ENCODE measurements at places on chromosomes 2 and 18.

DNA sequence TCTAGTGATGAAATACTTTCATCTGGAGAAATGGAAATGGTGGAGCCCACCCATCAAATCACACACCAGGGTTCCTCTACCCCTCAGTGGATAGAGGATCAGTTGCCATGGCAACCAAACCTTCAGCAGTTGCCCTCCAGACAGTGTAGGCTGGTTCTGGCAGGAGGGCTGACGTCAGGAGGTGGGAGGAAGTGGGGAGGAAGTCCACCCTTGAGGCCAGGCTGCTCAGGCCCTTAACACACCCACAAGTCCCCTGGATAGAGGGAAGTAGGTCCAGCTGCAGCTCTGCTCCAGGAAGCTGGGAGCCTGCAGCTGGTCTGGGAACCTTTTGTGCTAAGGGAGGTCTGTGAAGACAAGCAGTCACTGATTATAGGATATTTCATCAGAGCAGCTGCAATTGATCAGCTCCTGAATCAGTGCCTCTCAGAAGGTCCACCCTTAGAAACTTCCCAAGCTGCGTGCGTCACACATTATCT lies 186.6 kb downstream of the MTX2 start:
- peak; percentile 54 for DNase-seq

GRCh38 chr18:34947711-34948125 lies 93.5 kb upstream of the MAPRE2 start:
- peak; percentile 89 for DNase-seq

DNA sequence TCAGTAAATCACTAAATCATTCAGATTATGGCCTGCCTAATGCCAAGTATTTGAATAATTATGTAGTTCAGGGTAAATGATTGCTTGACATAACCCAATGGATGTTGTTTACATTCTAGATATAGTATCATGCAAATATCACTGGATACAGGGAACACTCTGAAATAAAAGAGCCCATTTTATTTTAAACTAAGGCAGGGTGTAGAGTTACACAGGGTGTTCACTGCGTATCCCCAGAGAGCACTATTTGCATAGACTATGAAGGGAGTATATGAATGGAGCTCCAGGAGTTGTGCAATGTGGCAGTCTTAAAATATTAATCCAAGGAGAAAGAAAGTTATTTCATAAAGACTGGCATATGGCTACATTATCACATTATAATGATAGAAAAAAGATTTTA lies 701.1 kb upstream of the KLHL29 start:
- DNase-seq = no peak

DNA sequence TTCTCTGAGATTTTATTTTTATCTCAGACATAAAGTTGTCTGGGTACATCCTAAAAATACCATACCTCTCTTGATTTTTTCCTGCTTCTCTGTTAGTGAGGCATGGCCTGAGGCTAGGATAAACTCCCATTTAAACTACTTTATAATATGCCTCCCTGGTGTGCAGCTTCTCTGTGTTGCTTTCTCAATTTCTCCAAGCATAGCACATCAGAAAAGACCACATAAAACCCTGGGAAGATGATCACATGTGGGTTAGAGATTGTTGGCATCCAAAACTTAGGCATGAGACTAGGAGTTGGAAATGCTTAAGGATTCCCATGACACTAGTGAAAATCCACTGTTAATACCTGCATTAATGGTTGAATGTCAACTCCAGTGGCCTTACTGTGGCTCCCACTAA lies 254.6 kb downstream of the RND3 start:
- no peak for DNase-seq

- DNase-seq = no peak
These were observed 159.6 kb downstream of the CCBE1 start for GRCh38 chr18:59537579-59537978.

DNA sequence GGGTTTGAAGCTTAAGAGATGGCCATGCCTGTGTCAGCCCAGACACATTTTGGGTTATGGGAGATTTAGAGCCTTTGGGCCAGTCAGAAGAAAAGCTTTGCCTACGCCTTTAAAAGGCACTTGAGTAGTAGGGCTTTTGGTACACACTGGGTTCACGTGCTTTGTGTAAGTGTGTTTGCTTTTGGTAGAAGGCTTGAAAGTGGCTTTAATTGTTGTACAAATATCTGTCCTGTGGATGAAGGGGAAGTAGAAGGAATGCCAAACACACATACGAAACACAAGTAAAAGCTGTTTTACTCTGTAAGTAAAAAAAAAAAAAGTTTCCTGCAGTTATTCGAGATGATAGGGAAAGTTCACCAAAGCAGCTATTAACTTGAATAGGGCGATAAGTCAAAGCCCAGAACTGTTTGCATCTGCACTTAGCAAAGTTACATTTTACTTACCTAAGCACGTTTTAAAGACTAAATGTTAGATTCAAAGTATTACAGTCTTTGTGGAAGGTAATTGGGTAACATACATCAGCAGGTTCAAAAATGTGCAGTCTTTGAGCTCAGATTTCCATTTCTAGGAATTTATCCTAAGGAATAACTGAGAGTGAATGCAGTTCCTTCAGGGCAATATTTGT lies 75.4 kb downstream of the STK25 start:
- DNase-seq = no peak

DNA sequence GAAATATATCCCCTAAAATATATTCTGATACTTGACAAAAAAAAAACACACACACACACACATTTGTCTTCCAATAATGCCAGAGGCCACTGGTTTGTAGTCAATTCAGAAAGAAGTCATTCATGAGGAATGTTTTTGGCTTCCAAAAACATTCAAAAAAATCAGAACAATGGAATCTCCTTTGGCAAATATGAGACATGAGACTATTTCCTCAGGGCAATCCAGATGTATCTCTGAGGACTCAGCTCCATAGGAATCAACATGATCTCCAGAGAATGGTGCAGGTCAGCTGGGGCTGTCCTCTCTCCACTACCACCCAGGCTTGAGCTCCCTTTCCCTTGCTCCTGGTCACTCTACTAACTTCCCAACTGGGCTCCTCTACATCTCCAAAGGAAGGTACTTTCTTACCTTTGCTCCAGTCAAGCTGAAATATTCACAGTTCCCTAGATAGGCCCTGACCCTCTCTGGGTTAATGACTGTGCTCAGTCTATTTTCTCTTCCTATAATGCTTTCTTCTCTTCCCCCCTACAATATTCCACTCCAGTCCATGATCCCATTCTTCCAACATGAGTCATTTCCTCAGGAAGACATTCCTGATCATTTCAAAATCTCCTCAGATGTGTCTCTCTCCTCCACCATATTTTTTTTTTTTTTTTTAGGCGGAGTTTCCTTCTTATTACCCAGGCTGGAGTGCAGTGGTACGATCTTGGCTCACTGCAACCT lies 145.3 kb downstream of the C1D start:
- peak; percentile 79 for DNase-seq

DNA sequence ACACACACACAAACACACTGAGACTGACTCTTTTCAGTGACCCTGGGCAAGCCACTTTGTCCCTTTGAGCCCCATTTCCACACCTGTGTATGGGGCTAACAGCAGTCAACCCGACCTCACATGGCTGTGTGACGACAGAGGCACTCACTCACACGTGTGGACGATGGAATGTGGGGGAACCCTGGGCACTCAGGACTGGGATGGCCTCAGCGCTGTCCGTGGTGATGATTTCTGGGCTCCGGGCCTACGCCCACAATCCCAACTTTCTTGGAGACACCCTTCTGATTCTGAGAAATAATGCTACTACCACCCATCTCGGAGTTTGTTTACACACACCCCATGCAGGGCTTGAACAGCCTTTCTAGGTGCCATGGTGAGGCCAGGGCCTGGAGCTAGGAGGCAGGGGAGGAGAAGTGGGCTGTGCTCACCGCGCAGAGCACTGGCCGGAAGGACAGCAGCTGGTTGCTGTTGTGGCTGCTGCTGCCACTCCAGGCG lies 1.5 kb downstream of the CRYBA2 start:
- DNase-seq = peak; percentile 19

DNA sequence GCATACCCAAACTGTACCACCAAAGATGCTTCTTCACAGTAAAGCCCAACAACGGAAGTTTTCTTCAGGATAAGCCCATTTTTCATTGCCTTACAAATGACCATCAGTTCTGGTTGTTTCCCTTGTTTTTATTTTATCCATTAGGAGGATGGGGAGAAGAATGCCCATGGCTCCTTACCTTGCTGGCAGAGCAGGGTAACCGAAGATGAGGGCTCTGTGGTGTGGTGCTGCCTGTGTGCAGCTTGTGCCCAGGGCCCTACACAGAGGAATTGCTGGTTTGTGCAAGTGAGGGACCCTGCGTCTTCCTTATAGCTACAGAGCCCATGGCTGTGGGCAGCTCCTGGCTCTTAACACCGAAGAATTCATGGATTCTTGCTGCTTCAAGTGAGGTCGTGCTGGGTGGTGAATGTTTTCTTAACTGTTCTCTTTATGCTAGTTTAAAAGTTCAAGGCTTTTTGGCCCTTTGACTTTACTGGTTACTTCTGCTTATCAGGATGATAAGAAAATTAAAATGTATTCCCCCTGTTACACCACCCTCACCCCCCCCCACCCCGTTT lies 110.6 kb downstream of the MAP4K4 start:
- DNase-seq = no peak

DNA sequence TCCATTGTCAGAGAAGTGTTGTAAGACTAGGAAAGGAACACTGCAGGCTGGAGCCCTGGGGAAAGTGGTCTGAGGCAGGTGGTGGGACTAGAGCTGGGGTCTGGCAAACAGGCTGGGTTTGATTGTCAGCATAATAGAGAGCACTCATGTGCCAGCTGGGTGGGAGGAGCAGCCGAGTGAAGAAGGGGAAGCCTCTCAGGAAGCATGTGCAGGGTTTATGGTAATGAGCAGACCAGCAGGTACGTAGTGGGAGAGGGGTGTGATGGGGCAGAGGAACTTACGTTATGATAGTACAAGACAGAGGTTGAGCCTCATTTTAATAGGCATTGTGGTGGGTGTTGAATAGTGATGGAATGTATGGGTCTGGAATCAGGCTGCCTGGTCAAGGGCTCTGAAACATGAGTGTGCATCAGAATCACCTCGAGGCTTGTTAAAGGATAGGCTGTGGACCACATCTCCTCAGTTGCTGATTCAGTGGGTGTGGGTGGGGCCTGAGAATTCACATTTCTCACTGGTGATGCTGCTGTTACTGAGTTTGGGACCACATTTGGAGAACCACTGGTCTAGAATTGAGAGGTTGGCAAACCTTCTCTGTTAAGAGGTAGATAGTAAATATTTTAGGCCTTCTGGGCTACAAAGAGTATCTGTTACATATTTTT lies 1.7 kb upstream of the MGAT5 start:
- DNase-seq = no peak

- DNase-seq = peak; percentile 63
These were observed 13.1 kb upstream of the SMAD7 start for GRCh38 chr18:48963586-48964470.

- no peak for DNase-seq
These were observed 8.0 kb downstream of the KLF7 start for GRCh38 chr2:207157731-207158130.

- peak; percentile 17 for DNase-seq
These were observed 530 bp downstream of the GALNT1 start for GRCh38 chr18:35581898-35582641.

GRCh38 chr18:79872527-79873444 lies 75.0 kb downstream of the KCNG2 start:
- no peak for DNase-seq

DNA sequence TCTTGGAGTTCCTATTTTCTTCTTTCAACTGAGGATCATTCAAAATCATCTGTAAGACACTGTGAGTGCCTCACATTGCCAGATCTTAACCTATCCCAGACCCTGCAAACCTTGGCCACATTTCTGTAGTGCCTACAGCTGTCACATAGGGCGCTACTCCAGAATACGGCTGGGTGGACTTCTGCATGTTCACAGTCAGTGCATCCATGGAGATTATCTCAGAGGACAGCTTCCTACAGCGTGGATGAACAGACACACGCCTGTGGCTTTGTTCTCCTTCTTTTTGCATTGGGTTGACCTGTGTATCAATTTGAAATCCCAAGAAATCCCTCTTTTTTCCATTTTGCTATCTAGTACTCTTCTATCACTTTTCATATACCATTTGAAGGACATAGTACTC lies 1.9 kb upstream of the KLHL29 start:
- DNase-seq = no peak

- DNase-seq = peak; percentile 76
These were observed 23.8 kb upstream of the IL1R2 start for GRCh38 chr2:101967826-101968513.

DNA sequence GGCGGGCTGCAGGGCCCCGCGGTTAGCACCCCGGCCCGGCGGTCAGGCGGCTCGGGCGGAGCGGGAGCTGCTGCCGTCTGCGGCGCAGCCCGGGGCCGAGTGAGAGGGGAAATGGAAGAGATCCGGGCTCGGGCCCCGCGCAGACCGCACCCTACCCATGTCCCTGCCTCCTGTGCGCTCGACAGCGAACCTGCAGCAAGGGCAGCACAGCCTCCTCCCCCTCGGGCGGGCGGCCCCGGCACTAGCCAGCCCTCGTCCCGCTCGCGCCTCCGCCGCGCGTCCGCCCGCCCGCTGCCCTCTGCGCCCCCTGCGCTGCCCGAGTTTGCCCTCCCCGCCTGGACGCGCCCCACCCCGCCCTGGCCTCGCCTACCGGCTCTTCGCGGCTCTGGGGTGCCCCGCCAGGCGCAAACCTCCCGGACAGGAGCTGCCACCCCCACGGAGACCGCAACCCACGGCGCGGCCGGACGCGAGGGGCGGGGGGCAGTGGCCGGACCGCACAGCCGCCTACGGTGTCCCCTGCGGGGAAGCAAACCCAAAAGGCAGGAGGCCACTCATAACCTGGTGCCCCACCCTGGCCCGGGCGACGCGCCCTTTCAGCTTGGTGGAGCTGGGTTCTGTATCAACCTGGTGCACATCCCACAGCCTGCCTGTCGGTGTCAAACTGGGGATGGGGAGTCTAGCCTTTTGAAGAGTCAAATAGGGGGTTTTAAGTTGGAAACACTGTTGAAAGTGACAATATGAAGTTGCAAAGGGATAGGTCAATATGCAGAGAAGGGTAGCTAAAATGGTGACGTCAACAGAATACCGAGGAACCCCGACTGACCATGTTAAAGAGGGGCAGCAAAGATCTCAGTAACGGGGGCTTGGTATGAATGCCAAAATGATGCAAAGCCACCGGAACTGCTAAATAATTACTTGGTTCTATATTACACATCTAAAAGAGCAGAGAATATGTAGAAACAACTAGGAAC lies at the start of gene IHH:
Gene IHH, minus strand, starts transcription at position 101 of the 971 bp plus-strand sequence. CDS start 454 bp downstream, outside the sequence.
- peak; percentile 6 for DNase-seq

GRCh38 chr2:8925411-8925810 lies 78.1 kb downstream of the MBOAT2 start:
- no peak for DNase-seq

- no peak for DNase-seq
These were observed 346.3 kb downstream of the SATB2 start for GRCh38 chr2:199111458-199111857.

DNA sequence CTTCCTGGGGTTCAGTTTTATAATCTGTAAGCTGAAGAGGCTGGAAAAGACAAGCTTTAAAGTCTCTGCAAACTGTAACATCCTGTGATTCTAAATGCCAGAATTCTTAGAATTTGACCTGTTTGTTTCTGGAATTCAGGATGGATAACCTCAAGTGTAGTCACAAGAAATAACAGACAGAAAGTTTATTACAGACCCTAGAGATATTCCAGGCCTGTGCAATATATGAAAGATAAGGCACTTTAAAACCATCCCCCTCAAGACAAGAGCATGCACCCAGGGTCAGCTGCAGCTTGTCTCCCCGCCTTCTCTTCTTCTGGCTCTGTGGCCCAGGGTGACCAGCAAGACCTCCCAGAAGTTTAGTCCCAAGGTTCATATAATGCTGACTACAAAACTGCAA lies 298.7 kb upstream of the ACVR2A start:
- DNase-seq = no peak
